SW 1271 (cell line): ENCODE measurements at places on chromosomes 6 and 20.

DNA sequence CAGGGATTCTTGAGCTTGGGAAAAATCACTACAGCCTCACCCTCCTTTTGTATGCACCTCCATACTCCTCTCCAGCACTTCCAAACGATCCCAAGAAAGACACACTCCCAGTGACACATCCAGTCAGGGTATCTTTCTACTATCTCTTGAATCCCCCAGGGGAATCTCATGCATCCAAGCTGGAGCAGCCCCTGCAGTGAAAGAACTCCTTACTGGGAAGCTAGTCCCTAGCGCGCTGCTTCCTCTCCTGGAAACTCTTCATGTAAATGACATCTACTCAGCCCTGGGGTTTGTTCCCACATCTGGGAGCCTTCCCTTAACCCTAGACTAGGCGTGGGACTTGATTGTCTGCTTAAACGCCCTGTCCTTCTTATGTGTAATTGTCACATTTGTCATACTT lies 329.1 kb upstream of the QKI start:
- no peak for DNase-seq

GRCh38 chr6:107786709-107787588 lies 37.2 kb downstream of the SCML4 start:
- DNase-seq = no peak

DNA sequence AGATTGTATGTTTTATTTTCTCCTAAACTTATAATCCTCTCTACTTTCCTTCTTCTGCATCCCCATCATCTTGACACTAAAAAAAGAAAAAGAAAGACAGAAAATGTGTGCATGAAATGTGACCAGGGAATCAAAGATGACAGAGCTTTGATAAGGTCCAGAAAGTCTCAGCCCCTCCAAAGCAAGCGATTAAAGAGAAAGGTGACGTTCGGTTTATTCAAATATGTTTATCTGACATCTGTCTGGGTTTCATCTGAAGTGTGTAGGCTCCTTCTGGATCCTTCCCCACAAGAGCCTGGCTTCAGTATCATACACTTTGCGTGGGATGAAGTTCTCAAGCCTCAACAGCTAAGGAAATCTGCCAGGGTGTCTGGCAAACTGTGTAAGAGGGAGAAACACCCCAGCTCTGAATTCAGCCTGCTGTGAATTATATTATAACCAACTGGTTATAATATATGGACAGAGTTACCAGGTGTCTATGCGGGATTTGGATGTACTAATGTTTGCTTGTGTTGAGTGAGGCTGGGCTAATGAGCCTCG lies 263.0 kb downstream of the ZNF217 start:
- DNase-seq = no peak

DNA sequence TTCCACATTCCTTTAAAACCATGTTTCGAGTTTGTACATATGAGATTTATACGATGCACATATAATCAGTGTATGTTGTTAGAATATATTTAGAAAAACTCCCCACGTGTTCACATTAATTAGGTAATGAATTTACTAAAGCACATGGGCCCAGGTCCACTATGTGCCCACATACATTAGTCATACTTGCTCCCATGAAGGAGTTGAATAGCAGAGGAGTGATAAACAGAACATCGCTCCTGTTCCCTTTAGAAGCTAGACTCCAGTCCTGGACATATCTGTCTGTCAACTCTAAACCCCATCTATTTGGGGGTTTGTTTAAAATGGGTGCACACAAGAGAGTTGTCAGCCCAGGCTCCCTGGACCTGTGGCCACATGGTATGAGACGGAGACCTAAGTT lies 108.1 kb upstream of the TIAM2 start:
- no peak for DNase-seq

- no peak for DNase-seq
These were observed 118.1 kb downstream of the QKI start for GRCh38 chr6:163532526-163533078.

GRCh38 chr6:41028561-41029412 lies 10.2 kb downstream of the UNC5CL start:
- DNase-seq = no peak
